NB4 (cell line): ENCODE measurements at places on chromosomes 6 and 20.

DNA sequence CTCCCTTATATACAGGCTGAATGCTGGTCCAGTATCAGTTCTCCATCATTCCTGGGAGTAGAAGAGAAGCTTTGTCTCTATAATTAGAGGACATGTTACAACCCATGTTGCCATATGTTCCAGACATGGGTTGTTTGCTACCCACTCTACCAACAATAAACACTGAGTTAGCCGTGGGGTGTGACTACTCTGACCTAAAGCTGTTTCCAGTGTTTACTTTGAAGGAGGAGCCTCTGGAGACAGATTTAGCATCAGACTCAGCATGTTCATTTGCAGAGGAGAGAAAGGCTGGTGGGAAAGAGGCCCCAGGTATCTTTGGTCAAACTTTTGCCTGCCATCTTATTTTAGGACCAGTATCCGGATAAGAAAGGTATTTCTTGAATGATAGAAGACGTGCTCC, 157.9 kb upstream of the SNX9 start:
- no peak for DNase-seq

DNA sequence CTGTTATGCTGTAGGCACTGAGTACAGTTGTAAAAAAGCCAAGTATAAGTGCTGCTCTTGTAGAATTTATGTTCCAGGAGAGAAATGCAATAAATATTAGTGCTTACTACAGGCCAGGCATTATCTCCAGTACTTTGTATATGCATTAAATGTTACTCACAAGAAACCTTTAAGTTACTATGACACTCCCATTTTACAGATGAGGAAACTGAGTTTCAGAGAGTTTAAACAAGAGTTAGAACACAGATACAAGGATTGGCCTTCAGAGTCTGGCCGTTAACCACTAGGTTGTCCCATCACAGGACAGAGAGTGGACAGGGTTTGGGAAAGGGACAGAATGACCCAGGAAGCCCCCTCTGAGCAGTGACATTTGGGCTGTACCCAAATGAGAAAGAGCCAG, 274.4 kb downstream of the ZNF217 start:
- DNase-seq, result no peak

DNA sequence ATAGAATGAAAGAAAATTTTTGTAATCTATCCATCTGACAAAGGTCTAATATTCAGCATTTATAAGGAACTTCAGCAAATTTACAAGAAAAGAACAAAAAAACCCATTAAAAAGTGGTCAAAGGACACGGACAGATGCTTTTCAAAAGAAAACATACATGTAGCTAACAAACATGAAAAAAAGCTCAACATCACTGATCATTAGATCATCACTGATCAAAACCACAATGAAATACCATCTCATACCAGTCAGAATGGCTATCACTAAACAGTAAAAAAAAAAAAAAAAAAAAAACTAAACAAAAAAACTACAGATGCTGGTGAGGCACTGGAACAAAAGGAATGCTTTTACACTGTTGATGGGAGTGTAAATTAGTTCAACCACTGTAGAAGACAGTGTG, 837.1 kb downstream of the EPHA7 start:
- DNase-seq, result no peak

- DNase-seq, result no peak
Observed at GRCh38 chr6:7959453-7959852, 48.9 kb upstream of the TXNDC5 start.
